ENCODE measurements at places on chromosomes 11 and 22.
A peak's percentile ranks its signal among the peaks of the same experiment; 100 is the strongest.

GRCh38 chr11:1482581-1483444 is 3.8 kb downstream of the MOB2 start:
- DNase-seq: no peak

GRCh38 chr11:44319170-44319551 is 9.2 kb upstream of the ALX4 start:
- DNase-seq: no peak

DNA sequence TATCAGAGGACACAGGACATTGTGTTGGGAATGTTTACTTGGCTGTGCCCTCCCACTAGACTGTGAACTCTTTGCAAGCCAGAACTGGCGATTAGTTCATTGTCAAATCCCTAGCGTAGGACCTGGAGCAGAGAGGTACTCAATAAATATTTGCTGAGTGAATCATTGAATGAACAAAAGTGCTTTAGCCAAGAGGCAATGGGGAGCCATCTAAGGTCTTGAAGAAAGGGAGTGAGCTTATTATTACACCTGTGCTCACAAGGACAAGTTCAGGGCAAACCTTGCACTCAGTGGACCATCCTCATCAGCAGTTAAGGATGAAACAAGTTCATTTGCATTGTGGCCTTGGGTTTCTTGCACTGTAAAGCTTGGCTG is 1.1 kb upstream of the RASSF10 start:
- no peak for DNase-seq

DNA sequence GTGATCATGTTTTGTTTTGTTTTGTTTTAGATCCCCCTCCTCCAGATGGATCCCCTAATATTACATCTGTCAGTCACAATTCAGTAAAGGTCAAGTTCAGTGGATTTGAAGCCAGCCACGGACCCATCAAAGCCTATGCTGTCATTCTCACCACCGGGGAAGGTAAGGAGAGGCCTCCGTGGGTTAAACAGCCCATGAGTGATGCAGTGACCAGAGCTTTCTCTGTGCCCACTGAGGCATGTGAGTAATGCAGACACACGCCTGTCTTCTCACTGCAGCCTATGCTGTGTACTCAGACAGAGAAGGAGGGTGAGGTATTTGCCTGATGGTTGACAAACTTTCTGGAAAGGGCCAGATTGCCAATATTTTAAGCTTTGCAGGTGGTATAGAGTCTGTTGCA is 73.7 kb upstream of the OR4B1 start:
- no peak for DNase-seq

DNA sequence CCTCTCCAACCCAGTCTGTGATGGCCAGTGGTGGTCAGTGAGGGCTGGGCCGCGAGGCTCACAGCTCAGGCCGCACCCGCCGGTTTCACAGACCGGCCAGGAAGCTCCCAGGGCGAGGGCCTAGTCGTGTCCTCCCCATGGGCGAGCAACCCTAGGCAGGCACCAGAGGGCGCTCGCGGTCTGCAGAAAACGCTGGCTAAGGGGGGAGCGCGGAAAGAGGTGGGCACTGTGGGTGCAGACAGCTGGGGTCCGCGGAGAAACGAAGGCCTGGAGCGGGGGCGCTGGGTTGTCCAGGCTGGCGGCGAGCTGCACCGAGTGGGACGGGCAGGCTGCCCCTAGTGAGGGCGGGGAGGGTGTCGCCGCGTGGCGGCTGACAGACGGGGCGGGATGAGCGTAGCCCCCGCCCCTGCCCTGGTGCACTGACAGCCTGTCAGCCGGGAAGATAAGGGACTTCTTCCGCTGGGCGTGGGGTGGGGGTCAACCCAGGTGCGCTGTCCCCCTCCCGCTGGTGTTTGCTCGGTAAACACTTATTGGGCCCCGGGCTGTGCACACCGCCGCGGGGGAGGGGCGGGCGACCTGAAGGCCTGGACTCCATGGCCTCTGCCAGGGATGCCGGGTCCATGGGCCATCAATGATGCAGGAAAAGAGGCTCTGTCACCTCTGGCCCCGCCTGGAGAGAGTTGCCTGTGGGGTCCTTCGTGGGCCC is 7.5 kb downstream of the GP1BB start:
- peak; percentile 53 for DNase-seq

GRCh38 chr22:20530368-20531153 is 23.2 kb downstream of the MED15 start:
- DNase-seq: no peak

GRCh38 chr11:118008271-118008911 is 22.2 kb downstream of the IL10RA start:
- no peak for DNase-seq

GRCh38 chr11:117664897-117665296 is 132.1 kb downstream of the DSCAML1 start:
- DNase-seq: no peak

DNA sequence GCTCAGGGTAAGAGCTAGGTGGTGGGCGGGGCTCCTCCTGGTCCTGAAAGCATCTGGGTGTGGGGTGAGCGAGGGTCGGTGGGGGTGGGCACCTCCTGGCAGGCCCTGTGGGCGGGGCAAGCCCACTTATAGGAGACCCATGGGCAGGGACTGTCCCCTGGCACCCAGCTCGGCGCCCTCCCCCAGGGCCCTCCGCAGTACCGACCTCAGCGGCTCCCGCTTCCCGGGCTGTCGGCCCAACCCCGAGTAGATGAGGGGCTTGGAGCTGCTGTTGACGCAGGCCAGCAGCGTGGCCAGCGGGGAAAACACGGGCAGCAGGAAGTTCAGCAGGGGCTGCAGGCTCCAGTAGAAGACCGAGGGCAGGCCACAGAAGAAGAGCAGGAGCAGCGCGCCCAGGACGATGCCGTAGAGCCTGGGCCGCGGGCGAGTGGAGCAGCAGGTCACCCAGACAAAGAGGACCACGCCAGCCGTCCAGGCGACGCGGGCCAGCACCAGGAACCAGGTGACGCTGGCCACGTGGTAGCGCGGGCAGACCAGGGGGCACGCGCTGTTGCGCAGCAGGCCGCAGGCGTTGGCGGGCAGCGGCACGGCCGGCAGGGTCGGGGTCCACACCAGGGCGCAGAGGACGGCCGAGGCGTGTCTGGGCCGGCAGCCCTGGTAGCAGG is 663 bp downstream of the MRGPRG start:
- DNase-seq: no peak

DNA sequence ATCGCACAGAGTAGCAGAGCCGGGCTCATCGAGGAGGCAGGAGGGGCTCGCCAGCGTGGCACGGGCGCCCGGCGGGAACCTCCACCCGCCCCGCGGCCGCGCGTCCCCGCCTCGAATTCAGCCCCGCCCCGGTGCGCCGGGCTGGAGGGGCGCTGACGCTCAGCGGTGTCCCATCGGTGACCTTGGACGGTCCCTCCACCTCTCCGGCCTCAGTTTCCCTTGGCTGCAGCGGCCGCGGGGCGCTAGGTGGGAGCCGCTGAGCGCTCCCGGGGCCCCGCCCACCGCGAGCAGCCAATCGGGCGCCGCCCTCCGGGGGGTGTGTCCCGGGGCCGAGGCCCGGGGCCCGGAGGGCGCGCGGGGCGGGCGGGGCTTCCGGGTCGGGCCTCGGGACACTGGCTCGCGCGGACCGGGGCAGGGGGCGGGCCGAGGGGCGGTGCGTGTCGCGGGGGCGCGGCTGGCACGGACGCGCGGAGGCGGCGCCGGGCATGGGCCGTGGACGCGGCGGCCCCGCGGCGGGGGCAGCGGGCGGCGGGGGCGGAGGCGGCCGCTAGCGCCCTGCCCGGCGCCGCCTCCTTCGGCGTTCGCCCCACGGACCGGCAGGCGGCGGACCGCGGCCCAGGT is at the start of gene PPARA:
Gene PPARA, plus strand, starts transcription at position 493 of the 621 bp plus-strand sequence. CDS start 47,858 bp downstream, outside the sequence.
- no peak for DNase-seq

DNA sequence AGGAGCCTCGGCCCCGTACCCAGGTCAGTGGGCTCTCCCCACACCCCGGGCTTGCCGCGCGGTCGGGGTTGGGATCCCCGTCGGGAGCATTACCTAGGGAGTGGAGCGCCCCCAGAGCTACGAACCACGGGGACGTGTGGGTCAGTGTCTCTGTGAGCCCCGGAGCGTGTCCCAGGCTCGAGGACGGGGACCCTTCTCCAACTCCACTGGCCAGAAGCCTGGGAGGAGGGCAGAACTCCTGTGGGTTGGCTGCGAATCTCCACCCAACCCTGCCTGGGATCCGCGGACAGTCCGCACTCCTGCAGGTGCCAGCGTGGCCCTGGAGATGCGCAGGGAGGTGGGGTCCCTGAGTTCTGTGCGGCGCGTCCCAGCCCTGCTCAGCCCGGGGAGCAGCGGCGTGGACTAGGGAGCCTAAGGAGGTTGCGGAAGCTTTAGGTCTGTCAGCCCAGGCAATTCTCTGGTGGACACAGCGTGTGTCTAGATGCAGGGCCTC is 346 bp downstream of the PPFIBP2 start:
- no peak for DNase-seq

DNA sequence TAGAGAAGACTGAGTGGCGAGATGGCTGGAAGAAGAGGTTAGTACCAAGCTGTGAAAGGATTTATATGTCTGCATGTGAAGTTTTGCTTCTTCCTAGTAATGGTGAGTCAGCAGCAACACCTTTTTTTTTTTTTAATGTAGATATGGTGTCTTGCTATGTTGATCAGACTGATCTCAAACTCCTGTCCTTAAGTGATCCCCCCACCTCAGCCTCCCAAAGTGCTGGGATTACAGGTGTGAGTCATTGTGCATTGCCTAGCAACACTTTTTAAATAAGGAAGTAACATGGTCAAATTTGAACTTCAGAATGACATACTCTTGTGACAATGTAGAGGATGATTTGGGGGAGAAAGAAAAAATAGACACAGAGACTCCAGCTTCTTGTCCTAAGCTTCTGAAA is 6.5 kb upstream of the CSTPP1 start:
- DNase-seq: no peak

- DNase-seq: no peak
Observed at GRCh38 chr11:46202149-46202548, 75.3 kb upstream of the CREB3L1 start.

DNA sequence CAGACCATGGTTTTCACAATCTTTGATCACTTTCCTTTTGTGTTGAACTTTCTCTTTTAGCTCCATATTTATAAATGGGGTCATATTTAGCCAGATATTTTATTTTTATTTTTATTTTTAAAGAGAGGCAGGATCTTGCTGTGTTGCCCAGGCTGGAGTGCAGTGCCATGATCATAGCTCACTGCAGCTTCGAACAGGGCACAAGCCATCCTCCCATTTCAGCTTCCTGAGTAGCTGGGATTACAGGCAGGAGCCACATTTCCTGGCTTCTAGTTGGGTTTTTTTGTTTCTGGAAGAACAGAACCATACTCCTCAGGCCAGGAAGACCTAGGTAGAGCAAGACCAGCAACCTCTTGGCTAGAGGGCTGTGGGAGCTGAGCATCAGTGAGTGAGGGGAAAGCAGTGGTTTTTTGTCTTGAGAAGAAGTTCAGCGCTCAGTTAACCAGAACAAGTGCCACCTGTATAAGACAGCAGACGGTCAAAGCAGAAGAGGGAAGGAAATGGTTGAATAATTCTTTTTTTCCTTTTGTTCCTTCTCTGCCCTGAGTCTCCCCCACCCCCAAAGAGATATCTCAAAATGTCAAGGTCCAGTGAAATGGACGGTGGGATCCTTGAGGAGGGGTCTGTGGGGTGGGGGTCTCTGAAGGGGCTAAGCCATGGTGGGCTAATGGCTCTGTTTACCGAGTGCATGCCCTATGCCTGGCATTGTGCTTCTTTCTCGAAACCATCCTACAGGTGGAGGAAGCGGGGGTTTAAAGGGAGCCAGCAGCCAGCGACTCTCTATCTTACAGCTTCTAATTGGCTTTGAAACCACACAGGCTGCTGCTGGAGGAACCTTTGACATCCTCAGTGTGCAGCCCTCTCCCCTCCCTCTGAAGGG is 63.0 kb downstream of the PTPRJ start:
- no peak for DNase-seq

DNA sequence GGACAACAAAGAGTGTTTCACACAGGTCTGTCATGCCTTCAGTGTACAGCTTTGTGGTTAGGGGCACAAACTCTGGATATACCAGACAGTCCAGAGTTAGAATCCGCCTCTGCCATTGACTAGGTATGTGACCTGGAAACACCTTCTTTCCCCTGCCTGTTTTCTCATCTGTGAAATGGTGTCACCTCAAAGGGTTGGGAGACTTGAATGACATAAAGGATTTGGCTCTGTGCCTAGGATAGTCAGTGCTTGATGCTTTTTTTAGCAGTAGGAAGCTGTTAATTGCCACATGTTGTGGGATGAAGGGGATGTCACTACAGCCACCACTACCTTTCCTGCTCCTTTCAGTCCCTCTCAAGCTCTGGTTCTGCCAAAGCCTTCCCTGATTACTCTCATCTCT is 17.4 kb upstream of the LRRC55 start:
- DNase-seq: no peak

DNA sequence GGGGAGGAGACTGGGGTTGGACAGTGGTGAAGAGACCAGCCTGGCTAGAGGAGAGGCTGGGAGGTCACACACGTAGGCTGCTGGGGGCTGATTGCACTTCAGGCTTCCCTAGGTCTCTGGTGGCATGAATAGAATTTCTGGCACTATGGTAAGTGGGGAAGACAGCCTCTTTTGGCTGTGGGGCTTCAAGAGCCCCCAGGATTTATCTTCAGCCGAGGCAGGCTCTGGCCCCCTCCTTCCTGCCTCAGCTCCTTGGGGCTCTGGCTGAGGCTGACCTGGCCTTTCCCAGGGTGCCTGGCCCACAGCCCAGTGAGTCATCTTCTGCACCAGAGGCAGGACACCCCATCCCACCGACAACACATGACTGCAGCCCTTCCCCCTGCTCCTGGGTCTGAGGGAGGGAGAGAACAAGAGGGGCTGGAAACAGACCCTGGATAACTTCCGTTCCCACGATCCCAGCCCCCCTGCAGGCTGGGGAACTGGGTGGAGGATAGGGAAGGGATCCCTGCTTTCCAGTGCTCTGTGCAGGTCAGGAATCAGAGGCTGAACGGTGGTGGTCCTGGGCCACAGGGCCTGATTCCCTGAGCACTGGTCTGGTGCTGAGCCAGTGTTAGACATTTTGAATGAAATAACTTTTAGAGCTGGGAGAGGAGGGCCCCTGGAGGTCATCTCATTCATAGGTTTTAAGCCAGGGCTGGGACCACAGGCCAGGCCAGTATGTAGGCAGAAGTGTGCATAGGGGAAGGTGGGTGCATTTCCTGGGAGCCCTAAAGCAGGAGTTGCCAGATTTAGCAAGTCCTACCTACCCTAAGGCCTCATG is 26.5 kb downstream of the ARHGEF17 start:
- peak; percentile 92 for DNase-seq

GRCh38 chr11:126410649-126411048 is 55.2 kb downstream of the ST3GAL4 start:
- no peak for DNase-seq

GRCh38 chr11:23688835-23689234 is 808.0 kb upstream of the LUZP2 start:
- peak; percentile 44 for DNase-seq

- DNase-seq: peak; percentile 74
Observed at GRCh38 chr11:82867495-82868082, 32.6 kb downstream of the PRCP start.
